Activated CD4-positive, alpha-beta T cell treated with anti-CD3 and anti-CD28 coated beads for 24 hours (primary cell): ENCODE measurements at places on chromosomes 16 and 17.

- no peak for DNase-seq
Observed at GRCh38 chr16:58128181-58128631, 975 bp downstream of the CFAP20 start.

DNA sequence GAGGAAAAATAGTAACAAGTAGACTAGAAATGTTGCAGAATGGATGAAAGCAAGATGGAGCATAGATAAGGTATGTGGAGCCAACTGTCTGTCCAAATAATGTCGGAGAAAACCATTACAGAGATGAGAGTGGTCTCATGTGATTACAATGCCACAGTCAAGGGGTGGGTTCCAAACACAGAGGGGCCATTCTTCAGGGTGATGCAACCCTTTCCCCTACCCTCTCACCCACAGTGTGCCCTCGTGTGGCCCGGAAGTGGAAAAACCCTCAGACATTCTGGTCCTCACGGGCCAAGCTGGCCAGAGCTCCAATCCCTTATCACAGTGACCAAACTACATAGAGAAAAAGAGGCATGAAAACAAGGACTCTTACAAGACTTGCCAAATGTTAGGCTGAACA is 17.7 kb upstream of the HS3ST3A1 start:
- DNase-seq: no peak

DNA sequence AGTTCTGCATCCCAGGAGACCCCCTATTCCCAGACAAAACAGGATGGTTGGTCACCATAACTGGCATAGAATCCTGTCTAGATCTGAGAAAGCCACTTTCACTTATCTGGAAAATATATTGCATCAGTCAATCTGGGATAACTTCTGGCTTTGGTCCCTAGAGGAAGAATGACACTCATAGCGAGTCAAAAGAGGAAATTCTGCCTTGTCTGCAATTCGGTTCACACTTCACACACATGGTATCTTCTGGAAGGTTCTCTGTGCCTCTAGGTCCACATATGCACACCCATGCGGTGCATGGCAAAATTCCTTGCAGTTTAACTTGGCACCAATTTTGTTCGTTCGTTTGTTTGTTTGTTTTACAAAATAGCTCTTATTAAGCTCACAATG is 49.2 kb upstream of the WSCD1 start:
- no peak for DNase-seq

- DNase-seq: no peak
Observed at GRCh38 chr17:72702998-72703397, 389.5 kb downstream of the SLC39A11 start.

DNA sequence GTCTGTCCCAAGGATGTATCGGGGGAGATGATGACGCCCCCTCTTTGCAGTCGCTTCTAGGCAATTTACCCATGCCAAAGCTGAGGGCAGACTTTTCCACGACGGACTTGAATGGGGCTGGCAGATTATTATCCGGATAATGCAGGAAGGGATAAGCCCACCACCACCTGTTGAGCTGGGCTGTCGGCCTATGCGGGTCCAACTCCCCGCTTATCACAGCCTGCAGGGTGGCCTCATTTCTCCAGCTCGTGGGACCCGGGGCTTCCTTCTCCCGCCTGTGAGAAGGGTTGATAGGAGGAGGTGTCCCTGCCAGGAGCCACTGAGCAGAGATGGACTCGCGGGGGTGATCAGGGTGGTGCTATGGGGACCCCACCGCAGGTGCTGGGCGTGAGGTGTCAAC is 559 bp downstream of the CACNG5 start:
- DNase-seq: no peak

DNA sequence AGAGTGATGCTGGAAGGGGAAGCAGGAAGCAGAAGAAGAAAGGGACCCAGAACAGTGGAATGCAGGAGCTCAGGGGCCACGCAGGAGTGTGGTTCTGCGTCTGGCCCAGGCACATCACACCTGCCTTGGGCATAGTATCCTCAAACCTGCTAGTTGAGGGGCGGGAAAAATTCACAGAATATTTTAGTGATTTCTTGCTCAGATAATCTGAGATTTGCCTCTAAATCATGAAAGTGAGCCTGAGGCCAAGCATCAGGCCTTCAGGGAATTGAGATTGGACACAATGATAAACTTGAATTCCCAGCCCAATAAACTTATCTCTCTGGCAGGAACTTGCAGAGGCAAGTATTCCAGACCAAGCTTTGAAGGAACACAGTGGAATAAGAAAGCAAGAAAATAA is 48.5 kb upstream of the CCL2 start:
- DNase-seq: no peak

DNA sequence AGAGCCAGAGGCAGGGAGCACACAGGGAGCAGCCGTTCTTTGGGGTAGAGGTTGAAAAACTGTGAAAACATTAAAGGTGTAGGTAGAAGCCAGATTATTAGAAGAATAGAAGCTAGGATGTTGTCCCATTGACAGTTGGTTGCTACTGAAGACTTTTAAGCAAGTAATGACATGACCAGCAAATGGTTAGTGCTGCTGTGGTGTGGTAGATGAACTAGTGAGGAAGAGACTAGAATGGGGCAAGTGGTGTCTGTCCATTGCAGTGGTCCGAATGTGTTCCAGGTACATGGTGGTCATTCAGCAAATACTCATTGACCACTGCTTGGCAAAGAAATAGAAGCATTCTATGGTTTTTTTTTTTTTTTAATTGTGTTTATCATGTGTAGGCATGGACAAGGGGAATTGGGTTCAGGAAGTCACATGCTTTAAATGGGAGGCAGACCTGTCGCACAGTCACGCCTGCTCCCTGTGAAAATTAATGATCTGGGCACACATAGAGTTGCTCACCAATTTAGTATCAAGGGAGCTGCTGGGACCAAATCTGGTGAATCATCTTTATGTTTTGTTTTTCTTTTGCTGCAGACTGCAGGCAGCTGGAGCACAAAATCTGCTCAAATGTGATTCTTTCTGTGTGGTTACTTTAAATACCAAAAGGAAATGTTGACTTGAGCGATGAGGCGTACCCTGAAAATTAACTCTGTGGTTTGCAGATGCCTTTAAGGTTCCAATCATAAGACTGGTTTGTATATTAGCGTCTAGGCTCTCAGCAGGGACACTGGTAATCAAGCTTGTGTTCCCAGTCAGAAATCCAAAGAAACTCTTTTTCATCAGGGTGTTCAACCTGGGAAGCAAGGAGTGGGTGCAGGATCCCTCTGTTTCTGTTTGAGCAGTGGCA is 30.7 kb downstream of the YPEL2 start:
- no peak for DNase-seq

GRCh38 chr17:5629128-5629527 is 44.8 kb upstream of the NLRP1 start:
- DNase-seq: no peak

DNA sequence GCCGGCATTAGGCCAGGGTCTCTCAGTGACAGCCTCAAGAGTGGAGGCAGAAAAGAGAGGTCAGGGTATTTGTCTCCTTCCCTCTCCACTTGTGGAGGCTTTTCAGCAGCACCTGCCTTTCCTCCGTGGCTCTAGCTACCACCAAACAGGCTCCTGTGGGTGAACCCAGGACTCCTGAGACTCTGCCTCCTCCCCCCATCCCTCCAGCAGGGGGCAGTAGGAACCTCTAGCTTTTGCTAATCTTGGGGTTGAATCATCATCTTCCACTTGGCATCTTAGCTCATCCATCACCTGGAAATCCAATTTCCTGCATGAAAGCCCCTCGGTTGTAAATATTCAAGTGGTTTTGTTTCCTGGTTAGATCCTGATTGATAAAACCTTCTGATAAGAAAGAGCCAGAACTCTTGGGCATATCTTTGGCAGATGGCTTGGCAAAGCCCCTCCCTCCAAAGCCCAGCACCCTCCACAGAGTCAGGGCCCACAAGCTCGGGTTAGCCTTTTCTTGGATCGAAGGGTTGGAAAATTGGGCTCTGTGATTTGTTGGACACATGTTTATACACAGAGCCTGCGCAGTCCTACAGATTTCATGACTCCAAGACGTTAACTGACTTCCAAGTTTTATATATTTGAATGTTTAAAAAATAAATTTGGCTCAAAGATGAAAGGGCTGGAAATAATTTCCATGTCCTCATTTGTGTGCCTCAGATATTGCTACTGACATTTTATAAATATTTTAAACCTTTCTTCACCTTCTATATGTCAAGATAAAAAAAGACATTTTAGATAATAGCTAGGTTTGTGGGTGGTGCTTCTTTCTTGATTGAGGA is 322.1 kb downstream of the MAP2K4 start:
- DNase-seq: peak; percentile 1

- DNase-seq: no peak
Observed at GRCh38 chr17:14950216-14950615, 314.9 kb downstream of the PMP22 start.

DNA sequence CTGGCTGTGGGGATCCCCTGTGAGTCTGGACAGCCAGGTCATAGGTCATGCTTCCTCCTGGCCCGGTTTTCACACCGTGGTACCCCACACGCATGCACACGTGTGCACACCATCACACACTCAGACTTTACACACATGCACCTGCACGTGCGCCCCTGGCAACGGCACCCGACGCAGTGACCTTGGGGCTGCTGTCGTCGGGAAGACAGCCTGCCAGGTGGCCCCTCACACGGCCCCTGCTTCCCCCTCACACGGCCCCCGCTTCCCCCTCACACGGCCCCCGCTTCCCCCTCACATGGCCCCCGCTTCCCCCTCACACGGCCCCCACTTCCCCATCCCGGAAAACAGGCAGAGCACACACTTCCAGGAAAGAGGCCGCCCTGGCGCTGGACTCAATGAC is 45.1 kb downstream of the CBFA2T3 start:
- no peak for DNase-seq

DNA sequence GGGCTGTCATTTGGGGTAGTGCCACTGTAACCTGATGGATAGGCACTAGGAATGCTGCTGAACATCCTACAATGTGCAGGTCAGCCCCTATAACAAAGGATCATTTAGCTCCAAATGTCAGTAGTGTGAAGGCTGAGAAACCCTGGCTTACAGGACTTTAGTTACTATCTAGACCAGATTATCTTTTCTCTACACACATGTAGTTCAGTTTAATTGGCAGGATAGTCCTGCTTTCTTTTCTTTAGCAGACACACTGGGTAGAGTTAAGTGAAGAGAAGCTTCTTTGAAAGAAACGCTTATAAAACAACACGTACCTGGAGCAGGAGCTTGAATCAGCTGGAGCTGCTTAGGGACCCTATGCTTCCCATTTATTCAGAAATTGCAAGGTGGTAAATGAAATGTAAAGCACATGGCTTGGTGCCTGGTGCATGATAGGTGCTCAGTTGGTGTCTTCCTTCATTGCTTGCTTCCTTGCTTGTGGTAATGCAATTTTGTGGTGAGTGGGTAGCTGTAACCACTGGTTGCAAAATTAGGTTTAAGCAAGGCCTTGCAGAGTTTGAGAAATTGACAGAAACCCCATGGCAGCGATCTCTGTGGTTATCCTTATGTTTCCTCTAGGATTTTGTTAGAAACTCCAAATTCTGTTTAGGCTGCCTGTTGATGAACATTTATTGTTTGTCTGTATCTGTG is 9.4 kb downstream of the METTL9 start:
- DNase-seq: no peak

- DNase-seq: no peak
Observed at GRCh38 chr17:48597528-48597777, 3.9 kb upstream of the HOXB5 start.

DNA sequence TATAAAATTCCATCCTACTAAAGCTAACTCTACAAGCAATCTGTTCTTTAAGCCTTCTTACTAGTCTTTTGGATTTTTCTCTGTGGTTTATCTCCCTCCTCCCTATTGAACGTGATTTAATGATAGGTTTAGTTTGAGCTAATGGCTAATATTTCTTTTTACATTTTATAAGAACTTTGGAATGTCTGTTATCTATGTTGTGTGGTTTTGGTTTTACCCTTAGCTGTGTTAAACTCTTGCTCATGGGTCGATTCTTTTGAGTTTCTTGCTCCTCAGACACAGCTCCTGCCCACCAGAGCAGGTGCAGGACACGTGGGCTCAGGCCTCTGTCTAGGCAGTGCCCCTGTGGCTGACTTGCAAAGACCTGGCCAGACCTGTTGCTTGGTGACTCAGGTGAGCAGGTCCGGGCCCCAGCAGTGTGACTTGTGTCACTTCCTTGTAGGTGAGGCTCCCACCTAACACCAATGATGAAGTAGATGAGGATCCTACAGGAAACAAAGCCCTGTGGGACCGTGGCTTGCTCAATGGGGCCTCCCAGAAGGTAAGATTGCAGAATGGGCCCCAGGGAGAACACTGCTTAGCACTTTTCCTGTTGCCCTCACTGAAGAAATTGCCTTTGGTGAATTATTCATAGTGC is 45.1 kb downstream of the SF3B3 start:
- DNase-seq: no peak

- no peak for DNase-seq
Observed at GRCh38 chr17:61323909-61324868, 75.5 kb upstream of the TBX2 start.

DNA sequence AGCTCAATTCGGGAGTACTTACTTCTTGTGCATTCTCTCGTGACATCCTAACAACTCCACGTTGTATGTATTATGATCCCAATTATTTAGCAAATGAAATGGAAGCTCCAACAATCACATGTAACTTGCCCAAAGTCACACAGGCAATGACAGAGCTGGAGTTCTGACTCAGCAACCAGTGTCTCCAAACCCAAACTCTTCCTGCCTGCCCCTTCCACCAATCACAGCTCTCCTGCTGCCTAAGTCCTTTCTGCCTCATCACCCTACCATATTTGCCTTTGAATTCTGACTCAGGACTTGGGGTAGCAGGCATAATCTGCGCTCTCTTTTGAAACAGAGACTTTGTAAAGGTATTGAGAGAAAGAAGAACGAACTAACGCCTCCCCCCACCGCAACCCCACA is 245.2 kb upstream of the MAF start:
- DNase-seq: no peak

DNA sequence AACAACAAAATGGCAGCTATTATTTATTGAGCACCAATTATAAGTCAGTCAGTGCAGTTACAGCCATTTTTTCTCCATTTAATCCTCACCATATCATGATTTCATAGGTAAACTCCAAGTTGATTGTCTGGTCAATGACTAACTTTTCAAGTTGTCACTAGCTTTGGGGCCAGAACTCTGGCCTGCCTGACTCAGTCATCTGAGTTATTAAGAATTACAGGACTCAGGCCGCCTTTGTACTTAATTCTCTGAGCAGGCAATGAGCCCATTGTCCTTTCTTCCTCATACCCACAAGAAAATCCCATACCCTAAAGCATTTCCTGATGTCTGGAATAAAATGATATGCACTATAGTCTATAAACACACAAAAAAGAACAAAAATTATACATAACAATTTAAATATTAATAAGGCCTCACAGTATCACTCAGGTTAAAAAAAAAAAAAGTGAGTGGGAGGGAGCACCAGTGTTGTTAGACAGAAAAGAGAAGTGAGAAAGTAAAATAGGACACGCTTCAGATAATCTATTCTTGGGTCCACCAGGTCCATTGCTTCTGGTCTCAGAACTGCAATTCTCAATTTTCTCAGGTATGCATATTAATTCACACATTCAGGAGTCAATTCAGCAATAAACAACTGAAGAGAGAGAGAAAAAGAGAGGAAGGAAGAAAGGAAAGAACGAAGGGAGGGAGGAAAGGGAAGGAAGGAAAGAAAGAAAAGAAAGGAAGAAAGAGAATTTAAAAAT is 70.2 kb downstream of the SPAG9 start:
- no peak for DNase-seq
